ENCODE measurements at places on chromosomes 1 and 21.

GRCh38 chr1:206472886-206473285 lies 2.6 kb downstream of the IKBKE start:
- no peak for DNase-seq

DNA sequence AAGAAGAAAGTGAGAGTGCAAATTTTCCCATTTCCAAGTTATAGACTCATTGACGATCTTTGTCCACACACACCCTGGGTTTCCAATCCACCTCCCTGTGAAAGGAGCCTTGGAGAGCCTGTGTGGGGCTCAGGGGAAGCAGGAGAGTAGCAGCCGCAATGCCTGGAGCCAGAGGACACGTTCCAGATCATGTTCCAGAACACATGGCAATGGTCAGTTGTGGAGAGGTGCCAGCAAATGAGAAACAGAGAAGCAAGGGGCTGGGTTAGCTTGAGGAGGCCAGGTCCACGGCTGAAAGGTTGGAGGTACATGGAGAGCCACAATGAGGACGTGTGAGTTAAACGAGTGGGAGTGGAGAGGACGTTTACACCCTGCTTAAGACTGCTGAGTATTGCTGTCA lies 33.0 kb upstream of the SIPA1L2 start:
- no peak for DNase-seq

GRCh38 chr1:28936528-28936927 lies 22.2 kb downstream of the EPB41 start:
- no peak for DNase-seq

DNA sequence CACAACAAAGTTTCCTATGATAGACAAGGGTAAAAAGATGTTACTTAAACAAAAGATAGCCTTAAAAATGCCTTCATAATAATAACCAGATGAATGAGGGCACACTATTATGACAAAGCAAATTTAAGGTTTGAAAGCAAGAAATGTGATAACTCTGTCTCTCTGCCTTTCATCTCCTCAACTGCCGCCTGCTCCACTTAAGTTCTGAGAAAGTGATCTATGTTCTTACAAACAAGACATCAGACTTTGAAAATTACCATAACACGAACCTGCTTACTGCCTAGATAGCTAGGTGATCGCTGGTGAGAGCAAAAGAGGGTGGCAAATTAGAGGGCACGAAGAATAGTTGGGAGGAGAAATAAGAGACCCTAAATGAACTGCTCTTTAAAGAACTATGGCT lies 13.2 kb downstream of the C21orf91 start:
- no peak for DNase-seq

DNA sequence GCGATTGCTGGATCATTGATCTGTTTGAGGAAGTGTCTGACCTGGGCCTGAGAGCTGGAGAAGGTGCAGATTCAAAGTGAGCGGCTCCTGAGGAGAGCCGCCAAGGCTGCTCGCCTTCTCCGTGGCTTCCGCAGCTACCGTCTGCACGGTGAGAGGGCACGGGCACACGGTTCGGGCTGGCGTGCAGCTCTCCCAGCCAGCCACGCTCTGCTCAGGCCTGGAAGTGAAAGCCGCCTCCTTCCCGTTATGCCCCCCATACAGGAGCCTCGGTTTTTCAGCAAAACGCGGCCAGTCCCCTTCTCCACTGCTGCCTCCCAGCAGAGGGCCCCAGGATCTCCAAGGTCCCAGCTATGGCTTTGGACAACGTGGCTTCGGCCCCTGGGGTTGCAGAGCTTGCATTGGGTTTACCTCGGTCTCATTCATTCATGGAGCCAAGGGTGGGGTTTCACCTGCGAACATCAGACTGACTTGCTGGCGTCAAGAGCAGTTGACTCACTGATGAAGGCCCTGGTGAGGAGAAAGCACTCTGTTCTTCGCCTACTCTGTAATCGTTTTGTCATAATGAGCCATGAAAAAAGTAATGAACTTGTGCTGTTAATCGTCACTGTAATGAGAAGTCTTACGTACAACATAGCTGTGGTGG lies 24.4 kb upstream of the PDXK start:
- no peak for DNase-seq

DNA sequence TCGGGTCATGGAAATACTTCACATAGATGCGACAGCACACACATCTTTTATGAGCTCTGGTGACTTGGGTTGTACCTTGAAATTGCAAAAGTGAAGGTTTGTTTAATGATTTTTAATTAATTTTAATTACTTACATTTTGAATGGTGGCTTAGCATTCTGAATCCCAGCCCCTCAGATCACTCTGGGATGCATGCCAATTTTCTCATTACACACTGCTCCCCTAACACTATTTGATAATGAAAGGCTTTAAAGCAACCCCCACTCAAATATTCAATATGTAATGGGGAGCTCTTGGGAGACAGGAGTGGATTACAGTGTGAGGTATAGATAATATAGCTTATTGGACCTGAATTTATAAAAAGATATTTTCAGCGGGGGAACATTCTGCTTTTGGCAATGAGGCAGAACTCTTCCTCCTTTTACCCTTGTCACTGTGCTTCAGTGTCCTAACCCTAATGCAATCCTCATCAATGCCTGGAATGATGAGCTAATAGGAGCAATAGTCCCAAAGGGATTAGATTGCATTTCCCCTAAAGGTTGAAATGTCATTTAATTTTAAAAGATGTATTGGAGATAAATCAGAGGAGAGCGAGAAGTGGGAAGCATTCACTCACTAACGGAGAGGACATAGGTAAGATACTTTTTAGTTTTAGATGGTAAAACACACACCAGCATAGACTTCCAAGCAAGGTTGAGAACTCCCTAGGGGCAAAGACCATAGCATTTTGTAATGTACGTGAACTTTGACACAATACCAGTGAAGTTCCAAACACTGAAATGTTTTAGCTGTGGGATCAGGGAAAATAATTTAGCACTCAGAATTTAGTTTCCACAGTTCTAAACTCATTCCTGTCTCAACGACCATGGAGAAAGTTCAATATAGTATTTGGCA lies 384.1 kb upstream of the PLXNA2 start:
- DNase-seq: no peak

GRCh38 chr1:212225871-212226302 lies 59.3 kb upstream of the PPP2R5A start:
- DNase-seq: no peak

DNA sequence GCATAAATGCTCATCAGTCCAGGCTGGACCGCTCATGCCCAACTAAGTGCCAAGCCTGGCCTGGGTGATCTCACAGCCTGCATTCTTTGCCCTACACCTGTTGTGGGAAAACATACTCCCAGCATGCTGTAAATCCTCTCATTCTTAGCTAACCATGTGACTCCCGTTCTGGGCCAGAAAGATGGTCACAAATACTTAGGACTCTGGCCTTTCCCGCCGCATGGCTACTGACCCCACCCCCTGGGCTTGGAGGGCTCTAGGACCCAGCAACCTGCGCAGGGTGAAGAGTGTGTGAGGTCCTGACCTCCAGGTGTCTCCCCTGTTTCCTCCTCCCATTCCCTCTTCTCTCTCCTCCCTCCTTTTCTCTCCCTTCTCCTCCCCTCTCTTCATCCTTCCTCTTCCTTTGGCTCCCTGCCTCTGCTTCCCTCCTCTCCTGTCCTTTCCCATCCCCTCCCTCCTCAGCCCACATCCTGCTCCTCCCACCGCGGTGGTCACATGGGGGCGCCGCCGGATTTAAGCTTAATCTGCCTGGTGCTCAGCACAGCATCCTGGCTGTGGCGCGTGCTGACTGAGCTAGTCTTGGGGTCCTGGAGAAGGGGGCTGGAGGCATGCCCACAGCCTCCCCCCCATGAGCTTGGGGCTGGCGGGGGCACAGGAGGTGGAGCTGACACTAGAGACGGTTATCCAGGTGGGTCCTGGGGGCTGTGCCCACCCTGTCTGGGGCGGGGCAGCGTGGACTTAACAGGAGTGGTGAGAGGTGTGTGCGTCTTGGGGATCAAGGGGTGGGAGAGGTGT lies at the start of gene CROCC:
Gene CROCC (plus strand): TSS at position 541 of the 795 bp plus-strand sequence. CDS start 88 bp downstream, at position 629.
- no peak for DNase-seq

GRCh38 chr1:222097588-222097987 lies 355.7 kb upstream of the DUSP10 start:
- DNase-seq: no peak
